Natural killer cell treated with Interleukin-12 subunit alpha and Interleukin-12 subunit beta and Interleukin-15 and Interleukin-18, amount 100 ng/mL, for 72 hours (primary cell): ENCODE measurements at places on chromosomes 6 and 20. TPM values are rescaled to one million over a fixed set of nuclear protein-coding genes. Genes with fewer than 3 reads are reported as not detected.

Gene AVP
- not detected for total RNA-seq

Gene TRMT6
- total RNA-seq, result 20.1 TPM

GRCh38 chr6:6434723-6435122, 114.3 kb upstream of the F13A1 start:
- no peaks in the 10 kb centered on the region for H3K4me1 ChIP-seq
- no peak overlapping the region for H3K4me3 ChIP-seq
- H3K27me3 ChIP-seq, result peaks cover 18% of the 10 kb centered on the region
- no peak for DNase-seq
- no peak overlapping the region for H3K27ac ChIP-seq

GRCh38 chr20:17488916-17489600, 42.1 kb downstream of the BFSP1 start:
- H3K4me1 ChIP-seq, result no peaks in the 10 kb centered on the region
- no peaks in the 10 kb centered on the region for H3K36me3 ChIP-seq

- no peak for DNase-seq
- no peaks in the 10 kb centered on the region for H3K36me3 ChIP-seq
- H3K4me3 ChIP-seq, result no peak overlapping the region
- no peak overlapping the region for H3K27ac ChIP-seq
- H3K4me1 ChIP-seq, result no peaks in the 10 kb centered on the region
- H3K27me3 ChIP-seq, result no peaks in the 10 kb centered on the region
Measured at GRCh38 chr6:23826572-23826971, 299.4 kb upstream of the NRSN1 start.

- no peak overlapping the region for H3K27ac ChIP-seq
- no peak overlapping the region for H3K4me3 ChIP-seq
- H3K27me3 ChIP-seq, result no peaks in the 10 kb centered on the region
- H3K4me1 ChIP-seq, result peaks cover 7% of the 10 kb centered on the region
- no peaks in the 10 kb centered on the region for H3K36me3 ChIP-seq
- no peak for DNase-seq
Measured at GRCh38 chr20:3987296-3987695, 28.1 kb downstream of the RNF24 start.

- H3K27me3 ChIP-seq, result no peaks in the 10 kb centered on the region
- H3K27ac ChIP-seq, result no peak overlapping the region
- DNase-seq, result no peak
- peaks cover 54% of the 10 kb centered on the region for H3K4me1 ChIP-seq
- H3K36me3 ChIP-seq, result no peaks in the 10 kb centered on the region
- no peak overlapping the region for H3K4me3 ChIP-seq
Measured at GRCh38 chr6:108653949-108654348, 93.2 kb downstream of the FOXO3 start.
